ENCODE measurements at places on chromosomes 2 and 18. TPM values are rescaled to one million over a fixed set of nuclear protein-coding genes. Genes with fewer than 3 reads are reported as not detected.

The HOXD13 gene
- total RNA-seq, result not detected

The EDAR gene
- total RNA-seq, result under 0.01 TPM

The CPS1 gene
- 2.9 TPM for total RNA-seq

The LCT gene
- total RNA-seq, result not detected

The PRSS56 gene
- not detected for total RNA-seq

The QPCT gene
- 2.0 TPM for total RNA-seq

DNA sequence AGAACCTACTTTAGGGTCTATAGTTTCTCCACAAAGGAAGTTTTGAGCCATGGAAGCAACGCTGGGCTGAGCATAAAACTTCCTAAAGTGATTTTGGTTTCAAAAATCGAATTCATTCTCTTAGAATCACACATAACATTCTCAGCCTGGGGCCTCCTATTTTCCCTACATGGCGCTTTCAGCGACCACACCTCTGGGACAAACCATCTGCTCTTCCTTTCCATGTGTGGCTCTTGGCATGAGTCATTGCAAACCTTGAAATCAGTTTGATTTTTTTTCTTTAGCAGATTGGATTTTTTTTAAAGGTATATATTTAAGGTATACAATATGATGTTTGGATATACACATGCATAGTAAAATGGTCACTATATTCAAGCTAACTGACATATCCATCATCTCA, 72.5 kb upstream of the APCDD1 start:
- no peak for DNase-seq

DNA sequence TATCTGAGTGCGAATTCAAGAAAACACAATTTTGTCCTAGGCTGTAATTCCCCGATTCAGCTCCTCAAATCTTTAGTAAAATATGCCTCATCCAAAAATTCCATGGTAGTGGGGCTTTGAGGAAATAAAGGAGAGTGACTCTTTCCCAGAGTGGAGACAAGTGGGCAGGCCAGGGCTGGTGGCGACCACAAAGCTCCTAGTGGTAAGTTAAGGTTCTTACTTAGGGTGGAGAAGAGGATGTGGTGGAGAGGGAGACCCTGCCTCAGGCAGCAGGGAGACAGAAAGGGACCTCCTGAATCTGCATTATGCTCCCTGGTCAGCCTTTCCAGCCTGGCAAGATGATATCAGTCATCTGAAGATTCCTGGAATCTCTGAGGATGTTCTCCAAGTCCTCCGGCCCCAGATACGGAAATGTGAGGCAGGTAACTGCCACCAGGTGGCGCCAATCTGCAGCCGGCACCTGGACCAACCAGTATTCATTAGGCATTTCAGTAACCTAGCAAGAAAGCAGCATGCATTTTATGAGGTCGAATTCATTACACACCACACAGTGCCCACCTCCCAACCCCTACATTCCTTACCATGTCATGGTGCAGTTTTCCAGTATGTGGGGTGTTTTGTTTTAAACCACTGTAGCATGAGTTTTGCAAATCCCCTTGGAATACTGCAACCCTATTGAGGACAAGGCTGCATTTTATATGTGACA, 106.4 kb downstream of the POLE4 start:
- DNase-seq, result peak; percentile 24

DNA sequence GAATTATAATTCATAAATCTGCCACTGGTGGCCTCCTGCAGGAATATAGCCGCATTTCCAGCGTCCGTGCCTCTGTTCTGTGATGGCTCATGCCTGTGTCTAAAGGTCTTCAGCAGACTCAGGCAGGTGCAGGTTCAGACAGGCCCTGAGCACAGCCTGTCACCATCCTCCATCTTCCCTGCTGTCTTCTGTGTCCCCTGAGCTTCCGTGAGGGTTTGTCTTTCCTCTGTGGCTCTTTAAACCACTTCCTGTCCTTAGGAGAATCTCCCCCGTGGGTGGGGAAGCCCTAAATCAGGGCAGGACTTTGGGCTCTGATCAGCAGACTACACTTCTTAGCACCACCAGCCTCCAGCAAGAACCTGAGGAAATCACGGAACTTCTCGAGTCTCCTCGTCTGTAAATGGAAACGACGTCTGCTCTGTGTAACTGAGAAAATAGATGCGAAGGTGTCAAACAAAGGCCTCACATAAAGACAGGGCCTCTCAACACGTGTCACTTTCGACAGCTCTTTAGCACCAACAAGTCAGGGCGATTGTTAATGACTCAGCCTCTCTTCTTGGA, 24.1 kb upstream of the NFATC1 start:
- DNase-seq, result no peak

- no peak for DNase-seq
Measured at GRCh38 chr2:42829671-42830440, 37.5 kb upstream of the HAAO start.

DNA sequence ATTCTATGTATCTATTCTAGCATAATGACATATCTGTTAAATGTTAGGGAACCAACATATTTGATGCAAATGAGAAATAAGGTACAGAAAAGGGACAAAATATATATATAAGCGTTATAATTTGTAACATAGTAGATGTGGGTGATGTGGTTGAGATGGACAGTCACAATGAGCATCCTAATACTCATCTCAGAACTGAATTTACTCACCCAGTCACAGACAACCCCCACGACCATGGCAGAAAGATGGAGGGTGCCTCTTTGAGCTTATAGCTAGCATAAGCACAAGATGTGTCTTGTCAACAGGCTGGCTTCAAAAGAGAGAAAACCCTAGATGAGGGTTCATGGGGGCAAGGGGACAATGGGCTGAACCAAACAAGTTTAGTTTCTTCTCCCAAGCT, 9.1 kb upstream of the DSG3 start:
- no peak for DNase-seq

- peak; percentile 86 for DNase-seq
Measured at GRCh38 chr2:10432311-10433181, 15.6 kb downstream of the ODC1 start.

DNA sequence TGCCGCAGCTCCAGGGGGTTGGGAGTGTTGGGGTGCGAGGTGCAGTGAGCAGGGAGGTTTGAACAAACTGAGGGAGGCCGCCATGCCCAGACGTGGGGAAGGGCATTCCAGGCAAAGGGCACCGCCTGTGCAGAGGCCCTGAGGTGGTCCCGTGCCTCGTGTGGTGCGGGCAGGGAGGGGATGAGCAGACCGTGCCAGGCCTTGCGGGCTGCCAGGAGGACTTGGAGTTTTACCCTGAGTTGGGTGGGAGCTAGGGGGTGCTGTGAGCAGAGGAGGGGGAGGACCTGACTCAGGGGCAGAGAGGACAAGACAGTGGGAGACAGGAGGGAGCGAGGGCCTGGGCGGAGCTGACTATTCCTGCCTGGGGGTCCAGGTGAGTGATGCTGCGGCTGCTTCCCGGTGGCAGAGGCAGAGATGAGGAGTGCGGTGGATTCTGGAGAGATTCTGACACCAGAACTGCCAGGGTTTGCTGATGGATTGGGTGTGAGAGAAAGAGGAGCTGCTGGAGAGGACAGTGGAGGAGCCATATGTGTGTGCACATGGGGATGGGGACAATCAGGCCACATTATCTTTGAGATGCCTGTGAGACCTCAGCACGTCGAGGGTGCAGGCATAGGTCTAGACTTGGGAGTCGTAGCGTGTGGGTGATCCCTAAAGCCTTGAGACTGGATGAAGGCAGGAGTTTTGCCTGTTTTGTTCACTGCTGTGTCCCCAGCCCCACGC, 23.4 kb downstream of the ZAP70 start:
- peak; percentile 64 for DNase-seq

DNA sequence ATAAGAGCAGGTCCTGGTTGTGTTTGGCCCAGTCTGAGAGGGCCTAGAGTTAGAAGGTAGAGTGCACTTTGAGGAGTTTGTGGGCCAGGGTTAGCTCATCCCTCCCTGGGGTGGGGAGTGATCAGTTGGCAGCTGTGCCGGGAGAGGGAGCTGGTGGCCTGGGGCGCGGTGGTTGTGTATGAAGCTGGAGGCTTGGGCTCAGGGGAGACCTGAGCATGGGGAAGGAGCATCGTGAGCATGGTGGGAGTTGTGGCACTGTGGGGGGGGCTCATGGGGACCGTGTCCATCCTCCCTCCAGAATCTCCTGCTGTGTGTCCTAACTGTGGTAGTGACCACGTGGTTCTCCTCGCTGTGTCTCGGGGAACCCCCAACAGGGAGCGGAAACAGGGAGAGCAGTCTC, 13.6 kb downstream of the STK11IP start:
- no peak for DNase-seq

DNA sequence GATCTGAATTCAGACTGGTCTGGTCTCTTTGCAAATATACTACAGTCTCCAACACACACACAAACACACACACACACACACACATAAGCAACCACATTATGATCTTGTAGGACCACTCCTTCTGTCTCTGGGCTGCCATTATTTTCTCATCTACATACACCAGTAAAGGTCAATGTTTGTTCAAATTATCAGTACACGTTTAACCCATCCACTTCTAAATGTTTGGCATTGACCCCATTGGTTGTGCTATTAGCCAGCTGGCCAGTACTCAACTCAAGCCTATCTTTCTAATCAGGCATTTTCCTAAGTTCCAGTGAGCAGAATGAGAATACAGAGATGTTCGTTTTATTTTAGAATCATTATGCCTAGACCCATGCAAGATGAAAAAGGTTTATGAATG, 186.4 kb downstream of the CNTNAP5 start:
- DNase-seq, result no peak

GRCh38 chr2:240650254-240650965, 25.1 kb downstream of the GPR35 start:
- no peak for DNase-seq

Measured in upper lobe of left lung (tissue), 6 donors.